Caudate nucleus (tissue), 63 donors: ENCODE measurements at places on chromosomes 12 and 14.

GRCh38 chr12:20628226-20628787 is 66.8 kb upstream of the SLCO1C1 start:
- no peak for DNase-seq

GRCh38 chr12:52805739-52806138 is 8.2 kb downstream of the KRT4 start:
- DNase-seq: no peak

GRCh38 chr12:82874945-82875344 is 188.2 kb downstream of the TMTC2 start:
- DNase-seq: no peak

GRCh38 chr14:69651664-69652063 is 40.3 kb downstream of the SUSD6 start:
- no peak for DNase-seq

DNA sequence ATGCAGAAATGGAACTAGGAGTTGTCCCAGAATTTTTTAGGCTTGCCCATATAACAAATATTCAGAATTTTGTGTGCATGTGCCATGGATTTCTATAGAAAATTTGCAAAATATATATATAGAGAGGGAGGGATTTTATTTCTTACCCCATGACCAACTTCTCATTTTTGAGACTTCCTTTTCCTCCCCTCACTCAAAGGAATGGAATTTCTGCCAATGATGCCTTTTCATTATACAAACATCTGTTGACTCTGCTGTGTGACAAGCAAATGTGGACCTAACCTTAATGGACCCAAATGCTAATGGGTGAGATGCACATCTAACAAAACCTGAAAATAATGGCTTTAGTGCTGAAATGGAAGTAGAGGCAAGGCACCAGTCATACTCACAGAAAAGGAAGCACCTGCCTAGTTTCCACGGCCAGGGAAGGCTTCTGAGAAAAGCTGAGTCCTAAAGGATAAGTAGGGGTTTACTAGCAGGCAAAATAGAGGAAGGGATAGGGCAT is 3.6 kb upstream of the GNG2 start:
- DNase-seq: no peak
